GM06990 (cell line): ENCODE measurements at places on chromosomes 2 and 18.

DNA sequence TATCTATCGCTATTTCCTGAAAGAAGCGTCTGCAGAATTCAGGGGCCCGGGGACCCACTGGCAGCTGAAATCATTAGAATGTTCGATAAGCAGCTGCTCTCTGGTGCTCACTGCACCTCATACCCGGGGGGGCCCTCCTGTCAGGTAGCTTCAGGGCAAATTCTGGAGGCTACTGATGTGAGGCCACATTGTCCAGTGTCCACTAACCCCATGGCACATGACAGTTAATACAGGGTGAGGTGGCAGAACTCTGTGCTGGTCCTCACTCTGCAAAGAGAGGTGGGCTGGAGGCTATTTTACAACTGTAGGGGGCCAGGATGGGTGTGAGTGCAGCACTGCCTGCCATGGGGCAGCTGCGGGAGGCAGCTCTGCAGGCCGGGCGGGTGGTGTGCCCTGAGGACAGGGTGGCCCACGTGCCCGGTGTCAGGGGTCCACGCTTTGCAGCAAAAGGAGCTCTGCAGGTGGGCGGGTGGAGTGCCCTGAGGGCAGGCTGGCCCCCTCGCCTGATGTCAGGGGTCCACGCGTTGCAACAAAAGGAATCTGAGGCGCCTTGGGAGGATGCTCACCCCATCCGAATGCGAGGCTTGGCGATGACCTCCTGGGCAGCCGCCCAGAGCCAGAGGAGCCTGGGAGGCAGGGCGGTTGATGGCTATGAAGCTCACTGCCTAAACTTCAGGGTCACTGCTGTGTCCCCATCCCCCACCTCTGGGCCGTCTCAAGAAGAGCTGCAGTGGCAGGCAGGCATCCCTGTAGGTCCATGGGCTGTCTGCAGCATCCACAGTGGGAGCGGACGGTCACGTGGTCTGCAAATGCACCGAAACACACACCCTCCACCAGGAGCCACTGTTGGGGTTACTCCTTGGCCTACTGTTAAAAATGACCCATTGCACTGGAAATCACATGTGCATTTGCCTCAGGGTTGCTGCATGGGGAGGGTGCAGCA, 207.0 kb upstream of the SALL3 start:
- no peak for DNase-seq

DNA sequence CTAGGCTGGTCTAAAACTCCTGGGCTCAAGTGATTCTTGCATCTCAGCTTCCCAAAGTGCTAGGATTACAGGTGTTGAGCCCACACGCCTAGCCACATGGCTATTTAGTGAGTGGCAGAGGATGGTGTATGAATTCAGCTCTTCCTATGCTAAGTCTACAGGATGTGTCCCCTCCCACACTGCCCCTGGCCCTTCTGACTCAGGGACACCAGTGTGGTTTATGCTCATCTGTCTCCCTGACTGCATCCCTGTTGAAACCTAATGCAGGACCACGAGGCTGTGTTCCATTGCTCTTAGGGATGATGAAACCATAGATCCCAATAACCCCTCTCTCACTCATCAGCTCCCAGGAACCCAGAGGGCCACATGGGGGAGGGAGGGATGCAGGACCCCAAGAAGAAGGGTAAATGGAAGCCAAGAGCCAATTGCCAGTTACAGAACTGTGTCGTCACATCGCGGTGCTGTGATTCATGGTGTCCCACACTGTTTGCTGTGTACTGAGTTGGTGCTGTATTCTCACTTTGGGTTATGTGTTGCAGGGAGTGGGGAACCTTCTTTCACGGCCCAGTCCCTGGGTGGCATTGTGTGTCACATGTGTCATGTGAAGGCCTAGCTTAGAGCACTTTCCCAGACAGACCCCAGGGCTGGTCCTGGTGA, 102.9 kb upstream of the HAAO start:
- DNase-seq = no peak

GRCh38 chr2:203909974-203910373, 26.6 kb upstream of the ICOS start:
- DNase-seq = no peak

DNA sequence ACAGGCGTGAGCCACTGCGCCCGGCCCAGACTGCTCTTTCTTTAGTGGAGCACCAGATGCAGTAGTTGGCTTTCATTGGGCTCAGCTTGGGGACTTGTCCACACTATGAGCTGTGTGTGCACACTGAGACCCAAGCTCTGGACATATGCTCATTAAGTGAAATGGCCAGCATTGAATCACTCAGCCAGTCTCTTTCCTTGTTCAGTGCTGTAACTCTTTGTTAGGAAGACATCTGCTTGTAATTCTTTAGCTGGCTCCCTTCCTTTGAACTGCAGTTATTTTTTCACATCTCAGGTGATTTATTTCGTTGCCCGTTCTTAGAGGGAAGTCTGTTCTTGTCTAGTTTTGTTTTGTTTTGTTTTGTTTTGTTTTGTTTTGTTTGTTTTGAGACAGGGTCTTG, 70.5 kb downstream of the CAB39 start:
- no peak for DNase-seq

- DNase-seq = no peak
Measured at GRCh38 chr18:22987547-22988189, 54.5 kb downstream of the RBBP8 start.

GRCh38 chr2:213806125-213806726, 522.0 kb downstream of the SPAG16 start:
- DNase-seq = no peak

GRCh38 chr2:231357048-231357447, 38.5 kb upstream of the B3GNT7 start:
- no peak for DNase-seq

- DNase-seq = no peak
Measured at GRCh38 chr2:222959358-222959757, 92.6 kb upstream of the KCNE4 start.

GRCh38 chr2:3491306-3491705, 28.0 kb downstream of the ADI1 start:
- DNase-seq = no peak

DNA sequence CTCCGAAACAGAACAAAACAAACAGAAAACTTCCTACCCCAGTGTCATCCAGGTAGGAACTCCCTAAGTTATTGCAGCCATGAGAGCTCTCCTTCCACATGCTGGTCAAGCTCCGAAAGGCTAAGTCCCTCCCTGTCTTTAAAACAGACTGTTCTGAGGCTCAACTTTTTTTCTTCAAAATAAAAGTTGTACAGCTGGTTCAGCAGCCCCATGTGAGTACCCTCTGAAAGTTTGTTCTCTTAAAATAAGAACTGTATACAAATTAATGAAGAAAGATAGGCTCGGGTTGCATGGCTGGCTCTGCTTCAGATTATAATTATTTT, at the start of gene PDE1A:
Gene PDE1A, minus strand, starts transcription at position 119 of the 323 bp plus-strand sequence.
- DNase-seq = no peak

- DNase-seq = no peak
Measured at GRCh38 chr2:17388798-17389197, 129.4 kb downstream of the RAD51AP2 start.

DNA sequence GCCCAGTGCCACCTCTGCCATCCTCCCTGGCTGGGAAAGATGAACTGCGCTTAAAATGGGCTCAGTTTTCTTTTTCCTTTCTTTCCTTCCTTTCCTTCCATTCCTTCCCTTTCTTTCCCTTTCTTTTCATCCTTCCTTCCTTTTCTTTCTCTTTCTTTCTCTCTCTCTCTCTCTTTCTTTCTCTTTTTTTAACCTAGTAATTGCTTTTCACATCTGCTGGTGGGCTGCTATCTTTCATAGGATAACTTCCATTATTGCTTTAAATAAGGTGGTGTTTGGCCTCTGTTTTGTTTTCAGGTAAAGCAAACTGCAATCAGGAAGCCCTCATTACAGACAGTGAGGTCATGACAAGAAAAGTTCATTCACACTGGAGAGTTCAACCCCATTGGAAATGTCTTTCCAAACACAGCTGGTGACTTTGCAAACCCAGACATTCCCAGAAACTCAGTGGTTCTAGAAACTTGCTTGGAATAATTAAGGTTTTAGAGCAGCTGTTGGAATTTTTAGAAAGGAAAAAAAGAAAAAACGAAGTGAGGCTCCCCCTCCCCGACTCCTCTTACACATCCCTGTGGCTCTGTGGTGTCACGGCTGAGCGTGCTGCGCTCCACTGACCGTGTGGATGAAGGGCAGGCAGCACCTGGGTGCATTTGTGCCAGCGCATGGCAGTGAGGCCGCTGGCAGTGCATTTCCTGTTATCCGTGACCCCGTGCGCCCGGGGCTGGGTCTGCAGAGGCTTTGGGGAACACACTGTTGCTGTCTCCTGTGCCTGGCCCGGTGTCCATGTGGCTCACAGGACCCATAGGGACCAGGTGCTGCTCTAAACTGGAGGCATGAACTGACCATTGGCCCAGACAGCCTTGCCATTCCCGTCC, 76.9 kb downstream of the MBP start:
- no peak for DNase-seq

DNA sequence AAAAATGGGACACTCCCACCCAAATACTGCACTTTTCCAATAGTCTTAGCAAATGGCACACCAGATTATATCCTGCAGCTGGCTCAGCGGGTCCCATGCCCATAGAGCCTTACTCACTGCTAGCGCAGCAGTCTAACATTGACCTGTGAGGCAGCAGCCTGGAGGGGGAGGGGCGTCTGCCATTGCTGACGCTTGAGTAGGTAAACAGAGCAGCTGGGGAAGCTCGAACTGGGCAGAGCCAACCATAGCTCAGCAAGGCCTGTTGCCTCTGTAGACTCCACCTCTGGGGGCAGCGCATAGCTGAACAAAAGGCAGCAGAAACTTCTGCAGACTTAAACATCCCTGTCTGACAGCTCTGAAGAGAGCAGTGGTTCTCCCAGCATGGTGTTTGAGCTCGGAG, 110.4 kb downstream of the CTIF start:
- no peak for DNase-seq

- no peak for DNase-seq
Measured at GRCh38 chr2:105141099-105141614, 100.4 kb upstream of the GPR45 start.

- no peak for DNase-seq
Measured at GRCh38 chr18:66724664-66725356, 120.9 kb upstream of the CDH19 start.

DNA sequence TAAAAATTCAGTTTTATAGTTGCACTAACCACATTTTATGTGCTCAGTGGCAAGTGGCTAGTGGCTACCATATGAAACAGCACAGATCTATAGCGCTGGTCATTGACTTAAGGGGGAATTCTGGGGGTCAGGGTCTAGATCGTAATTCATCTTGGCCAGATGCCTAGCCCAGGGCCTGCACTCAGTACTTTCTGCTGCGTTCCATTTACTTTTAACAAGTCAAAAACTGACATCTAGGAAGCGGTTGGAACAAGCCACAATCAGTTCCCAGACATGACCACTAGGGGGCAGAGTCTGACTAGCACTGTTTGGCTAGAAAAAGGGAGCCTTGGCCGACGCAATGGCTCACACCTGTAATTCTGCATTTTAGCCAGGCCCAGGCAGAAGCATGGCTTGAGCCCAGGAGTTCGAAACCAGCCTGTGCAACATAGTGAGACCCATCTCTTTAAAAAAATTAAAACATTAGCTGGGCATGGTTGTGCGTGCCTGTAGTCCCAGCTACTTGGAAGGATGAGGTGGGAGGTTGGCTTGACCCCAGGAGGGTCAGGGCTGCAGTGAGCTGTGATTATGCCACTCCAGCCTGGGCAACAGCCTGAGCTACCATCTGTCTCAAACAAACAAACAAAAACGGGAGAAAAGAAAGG, 9.0 kb upstream of the TMBIM1 start:
- DNase-seq = peak; percentile 71

GRCh38 chr2:101655702-101656422, 41.6 kb upstream of the MAP4K4 start:
- DNase-seq = no peak

- no peak for DNase-seq
Measured at GRCh38 chr18:27042177-27042576, 142.9 kb downstream of the CHST9 start.

DNA sequence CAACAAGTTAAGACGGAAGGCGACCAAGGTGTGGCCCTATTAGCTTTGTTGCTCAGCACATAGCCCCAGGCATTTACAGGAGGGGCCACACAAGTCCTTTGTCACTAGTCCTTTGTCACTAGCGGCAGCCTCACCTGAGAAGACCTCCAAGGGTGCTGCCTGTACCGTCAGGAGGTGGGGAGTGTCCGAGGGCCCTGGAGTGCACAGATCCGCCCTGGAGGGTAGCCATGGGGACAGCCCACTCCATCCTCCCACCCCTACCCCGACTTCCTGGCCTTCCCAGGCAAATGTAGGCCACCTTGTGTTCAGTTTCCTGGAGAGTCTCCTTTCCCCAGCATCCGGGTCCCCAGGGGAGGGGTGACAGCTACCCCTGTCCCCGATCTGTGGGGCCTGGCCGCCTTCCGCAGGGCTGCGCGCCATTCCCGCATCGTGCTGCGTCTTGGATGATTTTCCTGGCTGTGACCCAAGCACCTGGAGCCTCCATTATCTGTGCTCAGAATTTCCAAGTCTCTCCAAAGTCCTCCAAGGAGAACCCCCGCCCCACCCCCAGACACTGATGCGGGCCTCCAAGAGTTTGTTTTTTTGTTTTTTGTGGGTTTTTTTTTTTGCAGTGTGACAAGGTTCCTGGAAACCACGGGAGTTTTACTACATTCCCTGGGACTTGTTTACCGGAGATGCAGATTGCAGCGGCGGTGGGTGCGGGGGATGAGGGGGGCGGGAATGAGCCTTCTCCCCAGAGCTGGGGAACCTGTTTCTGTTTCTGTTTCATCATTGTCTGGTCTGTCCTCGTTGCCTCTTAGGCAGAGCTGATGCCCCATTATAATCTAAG, 28.6 kb downstream of the TEX44 start:
- DNase-seq = no peak

DNA sequence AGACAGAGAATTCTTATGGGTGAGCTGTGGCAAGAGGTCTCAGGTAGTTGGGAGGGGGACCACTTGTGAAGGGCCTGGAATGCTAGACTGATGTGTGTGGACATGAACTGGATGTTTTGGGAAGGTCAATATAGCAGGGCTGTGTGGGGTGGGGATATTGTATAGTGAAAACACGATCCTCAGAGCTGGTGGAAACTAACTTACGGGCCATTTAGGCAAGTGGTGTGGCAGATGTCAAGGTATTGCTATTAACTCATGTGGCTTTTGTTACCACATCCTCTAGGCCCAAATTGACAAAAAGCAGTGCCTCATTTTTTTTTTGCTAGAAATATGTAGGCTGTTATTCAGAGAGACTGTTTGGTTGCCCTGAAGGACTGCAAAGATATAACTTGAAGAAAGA, 8.0 kb upstream of the GALNT1 start:
- peak; percentile 28 for DNase-seq

GRCh38 chr2:121179467-121179866, 105.5 kb downstream of the TFCP2L1 start:
- no peak for DNase-seq

GRCh38 chr2:58734365-58734764, 493.2 kb upstream of the FANCL start:
- DNase-seq = no peak

- DNase-seq = no peak
Measured at GRCh38 chr2:157465554-157465953, 21.7 kb upstream of the CYTIP start.

DNA sequence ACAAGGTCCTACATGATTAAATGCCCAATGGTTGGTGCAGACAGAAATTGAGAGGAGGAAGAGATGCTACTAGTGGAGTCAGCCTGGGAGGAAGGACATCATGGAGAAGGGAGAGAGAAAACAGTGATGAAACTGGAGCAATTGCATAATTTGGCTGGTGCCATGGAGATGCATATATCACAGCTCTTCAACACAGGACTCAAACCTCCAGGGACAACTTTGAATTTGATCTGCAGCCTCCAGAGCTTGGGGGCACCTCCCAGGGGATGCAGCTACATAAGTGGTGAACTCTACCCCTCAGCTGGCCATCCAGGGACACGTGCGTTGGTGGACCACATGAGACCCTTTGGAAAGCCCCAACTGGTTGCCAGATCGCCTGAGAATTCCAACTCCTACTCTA, 80.4 kb downstream of the CTAGE1 start:
- no peak for DNase-seq
